ENCODE measurements at places on chromosomes 4 and X.

GRCh38 chrX:139930916-139931645 is 1.8 kb downstream of the ATP11C start:
- DNase-seq, result peak; percentile 67

- peak; percentile 7 for DNase-seq
Observed at GRCh38 chr4:121668368-121669162, 28.2 kb downstream of the ANXA5 start.

DNA sequence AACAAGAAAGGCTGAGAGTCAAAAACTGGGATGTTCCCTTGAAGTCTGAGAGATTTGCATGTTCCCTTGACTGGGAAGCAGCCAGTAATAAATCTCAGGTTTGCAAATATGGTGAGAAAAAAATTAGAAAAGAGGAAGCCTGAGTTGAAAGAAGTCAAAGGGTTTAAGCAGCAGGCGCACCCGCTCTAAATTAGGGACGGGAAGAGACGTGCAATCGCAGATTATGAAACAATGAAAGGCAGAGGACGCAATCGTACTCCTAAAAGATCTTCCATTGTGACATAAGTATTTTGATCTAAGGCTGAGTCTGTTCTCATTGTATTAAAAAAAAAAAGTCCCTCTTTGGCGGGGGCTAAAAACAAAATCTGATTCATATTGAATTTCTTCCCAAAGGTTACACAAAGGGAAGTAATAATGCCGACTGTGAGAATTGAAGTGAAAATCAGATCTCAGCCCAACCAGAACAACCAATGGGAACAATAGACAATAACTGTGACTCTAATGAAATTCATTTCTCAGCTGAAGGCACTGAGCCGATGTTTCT is 28.2 kb downstream of the SAT1 start:
- no peak for DNase-seq

GRCh38 chr4:39820186-39820585 is 122.2 kb downstream of the UBE2K start:
- peak; percentile 9 for DNase-seq

GRCh38 chrX:108224727-108225621 is 133.4 kb downstream of the ATG4A start:
- peak; percentile 56 for DNase-seq

Measured in retina (tissue), 1 donor.